ENCODE measurements at places on chromosomes 3 and 15.

DNA sequence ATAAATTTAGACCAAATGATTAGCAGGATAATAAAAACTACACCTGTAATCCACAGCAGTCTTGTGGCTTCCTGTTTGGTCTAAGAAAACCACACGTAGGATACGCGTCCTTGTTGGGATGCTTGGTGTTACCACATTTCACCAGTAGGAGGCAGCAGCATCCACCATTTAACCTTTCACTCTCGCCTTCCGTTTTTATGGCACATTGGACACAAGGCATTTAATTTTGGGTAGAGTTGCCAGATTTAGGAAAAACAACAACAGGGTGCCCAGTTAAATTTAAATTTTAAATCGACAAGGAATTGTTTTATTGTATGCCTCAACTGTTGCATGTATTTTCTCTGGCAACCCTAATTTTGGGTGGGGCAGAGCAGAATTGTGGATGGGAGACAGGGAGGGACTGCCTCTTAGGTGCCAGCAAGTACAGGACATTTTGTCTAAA lies 6.3 kb downstream of the LRRC31 start:
- DNase-seq = peak; percentile 1

- DNase-seq = no peak
Observed at GRCh38 chr15:55917881-55918296, 75.5 kb downstream of the NEDD4 start.

DNA sequence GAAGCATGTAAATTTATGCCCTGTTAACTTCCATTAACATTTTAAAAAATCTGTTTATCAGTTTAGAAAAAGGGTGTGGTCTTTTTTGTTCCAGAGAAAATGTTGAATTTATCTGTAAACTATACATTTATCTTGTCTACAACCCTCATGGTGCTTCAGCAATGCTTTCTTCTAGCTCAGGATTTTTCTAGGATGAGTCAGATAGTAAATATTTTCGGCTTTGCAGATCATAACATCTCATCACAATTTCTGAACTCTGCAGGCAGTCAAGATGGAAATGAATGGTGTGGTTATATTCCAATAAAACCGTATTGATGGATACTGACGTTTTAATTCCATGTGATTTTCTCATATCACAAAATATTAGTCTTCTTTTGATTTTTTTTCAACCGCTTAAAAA lies 70.5 kb upstream of the FOXB1 start:
- no peak for DNase-seq

- no peak for DNase-seq
Observed at GRCh38 chr3:150308481-150309256, 99.4 kb upstream of the TSC22D2 start.

DNA sequence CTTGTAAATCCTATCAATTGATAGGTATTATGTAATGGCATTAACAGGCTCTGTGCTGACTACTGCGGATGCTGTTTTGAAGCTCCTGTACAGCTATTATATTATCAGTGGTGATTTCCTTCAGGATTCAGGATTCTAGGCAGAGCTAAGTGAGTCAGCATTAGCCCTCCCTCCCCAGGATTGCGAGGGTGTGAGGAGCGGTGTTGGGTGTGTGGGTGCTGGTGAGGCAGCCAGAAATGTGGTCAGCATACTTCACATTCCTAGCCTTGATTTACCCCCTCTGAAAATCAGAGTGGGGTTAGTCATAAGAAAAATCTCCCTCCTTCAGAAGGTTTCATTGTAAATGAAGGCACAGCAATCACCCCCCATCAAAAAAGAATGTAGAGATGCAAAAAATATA lies 72.5 kb downstream of the SNTN start:
- no peak for DNase-seq

- no peak for DNase-seq
Observed at GRCh38 chr3:23832523-23832922, 26.8 kb downstream of the UBE2E1 start.

DNA sequence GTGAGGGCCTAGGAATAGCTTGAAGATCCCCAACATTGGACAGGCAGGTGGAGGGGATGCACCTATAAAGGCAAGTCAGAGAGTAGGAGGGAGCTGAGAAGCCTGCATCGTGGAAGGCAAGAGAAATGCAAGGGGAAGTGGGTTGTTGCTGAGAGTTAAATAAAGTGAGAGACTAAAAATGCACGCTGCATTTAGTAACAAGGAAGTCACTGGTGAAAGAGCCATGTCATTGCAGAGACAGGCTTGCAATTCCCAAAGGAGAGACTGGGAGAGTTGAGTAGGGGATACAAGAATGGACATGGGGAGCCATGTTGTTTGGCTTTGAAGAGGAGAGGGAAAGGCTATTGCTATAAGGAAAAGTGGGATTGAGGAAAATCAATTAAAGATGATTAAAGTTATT lies 77.0 kb upstream of the HEG1 start:
- DNase-seq = no peak

- DNase-seq = no peak
Observed at GRCh38 chr3:46429671-46430070, 22.6 kb downstream of the CCRL2 start.

GRCh38 chr3:56458496-56459103 lies 9.7 kb downstream of the ERC2 start:
- no peak for DNase-seq

DNA sequence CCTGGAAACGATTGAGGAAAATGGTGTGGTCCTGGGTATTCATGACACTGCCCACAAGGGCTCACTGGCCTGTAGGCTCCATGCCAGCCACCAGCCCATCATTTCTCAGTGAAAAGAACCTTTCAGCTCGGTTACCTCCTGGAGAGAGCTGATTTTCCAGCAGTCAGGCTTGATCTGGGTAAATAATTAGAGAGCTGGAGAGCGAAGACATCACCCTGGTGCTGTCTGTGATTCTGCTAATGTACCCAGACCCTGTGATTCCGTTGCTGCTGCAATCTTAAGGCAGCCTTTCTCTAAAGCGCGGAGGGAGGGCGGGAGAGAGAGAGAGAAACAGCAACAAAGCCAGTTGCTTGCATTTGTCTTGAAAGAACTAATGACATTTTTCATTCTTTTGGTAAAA lies 221.9 kb upstream of the TOPAZ1 start:
- no peak for DNase-seq

- DNase-seq = no peak
Observed at GRCh38 chr3:38411591-38411990, 42.1 kb upstream of the ACVR2B start.

GRCh38 chr3:43030162-43030935 lies 51.2 kb downstream of the GASK1A start:
- DNase-seq = no peak

DNA sequence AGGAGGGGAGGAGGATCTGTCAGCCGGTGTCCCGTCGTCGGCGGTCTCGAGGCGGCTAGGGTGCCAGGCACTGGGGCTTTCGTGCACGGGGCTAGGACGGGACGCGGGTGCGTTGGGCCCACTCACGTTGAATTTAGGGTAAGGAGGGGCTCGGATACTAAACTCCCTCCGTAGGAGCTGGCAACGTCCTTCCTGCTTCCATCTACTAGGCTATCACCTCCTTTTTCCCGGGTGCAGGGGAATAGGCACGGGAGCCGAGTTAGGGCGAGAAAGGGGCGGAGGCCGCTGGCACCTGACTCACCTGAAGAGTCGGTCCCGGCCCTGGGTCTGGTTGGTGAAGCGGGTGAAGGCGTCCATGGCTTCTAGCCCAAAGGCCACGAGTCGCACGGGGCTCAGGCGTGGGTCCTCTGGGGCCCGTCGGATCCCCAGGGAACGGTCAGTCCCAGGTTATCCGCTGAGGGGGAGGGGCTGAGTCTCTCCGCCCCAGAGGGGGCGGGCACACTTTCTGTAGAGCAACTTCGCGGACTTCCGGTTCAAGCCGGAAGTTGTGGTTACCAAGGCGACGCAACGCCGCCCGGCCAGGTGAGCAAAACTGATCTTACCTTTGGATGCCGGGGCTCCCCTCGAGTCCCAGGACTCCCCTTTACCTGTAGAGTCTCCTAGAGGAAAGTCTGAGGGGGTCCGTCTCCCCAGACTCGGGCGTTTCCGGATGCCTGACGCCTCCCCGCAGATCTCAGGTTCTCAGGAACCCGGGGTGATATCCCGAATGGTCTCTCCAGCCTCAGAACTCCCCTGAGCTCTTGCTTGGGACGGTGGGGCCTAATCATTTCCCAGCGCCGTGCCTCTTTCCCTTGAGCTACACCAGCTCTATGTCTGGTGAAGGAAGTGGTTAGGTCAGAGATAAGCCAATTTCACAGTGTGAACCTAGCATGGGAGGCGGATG lies at the start of the genes PEX11A and WDR93:
Gene PEX11A (minus strand): TSS at position 479 of the 943 bp plus-strand sequence. CDS start 122 bp downstream, at position 357.
Gene WDR93 (plus strand): TSS at position 536 of the 943 bp plus-strand sequence. CDS start 10,936 bp downstream, outside the sequence.
- DNase-seq = no peak

- no peak for DNase-seq
Observed at GRCh38 chr3:129555616-129556357, 12.8 kb downstream of the H1-8 start.

DNA sequence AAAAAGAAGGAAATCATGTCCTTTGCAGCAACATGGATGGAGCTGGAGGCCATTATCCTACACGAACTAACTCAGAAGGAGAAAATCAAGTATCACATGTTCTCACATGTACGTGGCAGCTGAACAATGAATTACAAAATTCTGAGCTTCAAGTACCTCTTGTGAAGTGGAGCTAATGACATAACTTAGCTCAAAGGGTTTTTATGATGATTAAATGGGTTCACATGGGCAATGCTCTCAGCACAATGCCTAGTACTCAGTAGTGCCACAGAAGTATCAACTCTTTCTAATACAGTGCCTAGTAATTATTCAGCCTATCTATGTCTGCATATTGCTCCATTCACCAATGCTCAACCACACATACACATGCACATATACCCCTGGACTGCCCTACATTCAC lies 407.5 kb upstream of the WNT5A start:
- no peak for DNase-seq

DNA sequence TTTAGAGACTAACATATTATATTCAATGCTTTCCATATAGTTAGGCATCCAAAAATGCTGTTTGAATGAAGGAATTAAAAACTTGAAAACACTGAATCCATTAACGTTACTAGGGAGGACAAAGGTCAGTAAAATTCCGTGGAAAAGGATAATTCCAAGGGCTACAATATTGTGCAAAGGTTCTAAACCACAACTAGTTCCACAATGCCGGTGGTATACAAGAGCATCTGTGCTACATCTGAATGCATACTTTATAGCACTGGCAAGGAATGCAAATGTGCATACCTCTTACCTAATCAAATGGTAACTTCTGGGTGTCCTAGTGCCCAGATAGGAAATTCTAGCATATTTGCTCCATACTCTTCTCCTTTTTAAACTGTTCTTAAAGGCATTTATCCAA lies 2.2 kb downstream of the ICE2 start:
- no peak for DNase-seq

DNA sequence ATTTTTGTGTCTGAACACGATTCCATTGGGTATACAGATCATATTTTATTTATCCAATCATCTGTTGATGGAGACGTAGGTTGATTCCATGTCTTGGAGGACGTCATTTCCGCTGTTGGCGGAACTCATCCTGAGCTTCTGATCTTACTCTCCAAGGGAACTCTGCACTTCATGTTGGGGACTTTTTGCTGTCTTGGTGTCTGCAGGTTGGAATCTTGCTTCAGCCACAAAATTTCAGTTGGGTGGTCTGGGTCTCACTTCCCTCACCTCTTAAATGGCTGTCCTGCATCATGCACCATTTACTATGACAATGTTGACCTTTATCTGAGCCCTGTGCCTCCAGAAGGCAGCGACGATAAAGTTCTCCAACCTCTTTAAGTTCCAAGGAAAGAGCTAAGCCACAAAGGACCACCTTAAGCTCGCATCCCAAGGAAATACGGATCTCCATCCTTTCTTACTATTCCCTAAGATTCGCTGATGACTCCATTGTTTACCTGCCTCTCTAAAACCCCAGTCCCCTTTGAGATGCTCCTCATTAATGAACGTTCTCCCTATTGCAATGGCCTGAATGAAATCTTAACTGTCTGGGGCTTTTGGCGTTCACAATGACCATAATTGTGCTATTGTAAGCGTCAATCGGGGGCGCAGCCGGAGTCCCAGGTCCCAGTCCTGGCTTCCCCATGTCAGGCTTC lies 23.1 kb upstream of the RNU6-1 start:
- no peak for DNase-seq

DNA sequence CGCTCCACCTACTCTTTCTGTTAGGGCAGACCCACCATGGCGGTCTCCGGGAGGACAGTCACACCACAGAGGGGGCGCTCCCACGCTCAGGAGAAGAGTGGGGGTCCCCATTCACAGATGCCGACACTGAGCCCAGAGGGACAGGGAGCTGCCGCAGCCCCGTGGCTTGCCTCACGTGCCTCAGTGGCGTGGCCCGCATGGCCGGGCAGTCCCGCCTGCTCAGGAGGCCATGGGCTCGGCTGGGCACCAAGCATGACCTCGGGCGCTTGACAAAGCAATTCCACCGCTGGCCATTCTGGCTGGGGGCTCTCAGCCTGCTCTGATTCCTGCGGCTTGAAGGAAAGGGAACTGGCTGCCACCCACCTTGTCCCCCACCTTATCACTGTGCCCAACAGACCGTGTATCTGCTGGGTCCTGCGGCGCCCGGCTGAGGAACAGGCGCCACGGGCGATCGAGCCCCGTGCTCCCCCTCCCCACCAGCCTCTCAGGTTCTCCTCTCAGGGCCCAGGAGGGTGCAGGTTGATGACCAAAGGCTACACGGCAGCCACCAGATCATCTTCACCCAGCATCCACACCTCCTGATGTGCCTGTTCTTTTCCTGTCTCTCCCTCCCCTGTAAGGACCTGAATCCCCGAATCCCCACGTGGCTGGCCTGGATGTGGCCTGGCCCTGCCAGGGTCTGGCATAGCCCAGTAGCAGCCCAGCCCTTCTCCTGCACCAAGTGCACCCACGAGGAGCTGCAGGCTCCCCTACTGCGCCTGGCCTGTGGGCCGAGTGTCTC lies 20.7 kb downstream of the CYFIP1 start:
- DNase-seq = no peak

DNA sequence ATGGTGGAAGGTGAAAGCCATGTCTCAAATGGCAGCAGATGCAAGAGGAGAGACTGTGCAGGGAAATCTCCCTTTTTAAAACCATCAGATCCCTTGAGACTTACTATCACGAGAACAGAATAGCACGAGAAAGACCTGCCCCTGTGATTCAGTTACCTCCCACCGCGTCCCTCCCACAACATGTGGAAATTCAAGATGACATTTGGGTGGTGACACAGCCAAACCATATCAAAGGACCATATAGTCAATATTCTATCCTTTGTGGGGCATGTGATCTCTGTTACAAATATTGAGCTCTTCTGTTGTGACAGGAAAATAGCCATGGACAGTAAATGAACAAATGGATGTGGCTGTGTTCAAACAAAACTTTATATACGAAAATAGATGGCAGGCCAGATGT lies 77.2 kb upstream of the ACKR4 start:
- no peak for DNase-seq

- no peak for DNase-seq
Observed at GRCh38 chr15:58584789-58585461, 153.1 kb downstream of the LIPC start.

DNA sequence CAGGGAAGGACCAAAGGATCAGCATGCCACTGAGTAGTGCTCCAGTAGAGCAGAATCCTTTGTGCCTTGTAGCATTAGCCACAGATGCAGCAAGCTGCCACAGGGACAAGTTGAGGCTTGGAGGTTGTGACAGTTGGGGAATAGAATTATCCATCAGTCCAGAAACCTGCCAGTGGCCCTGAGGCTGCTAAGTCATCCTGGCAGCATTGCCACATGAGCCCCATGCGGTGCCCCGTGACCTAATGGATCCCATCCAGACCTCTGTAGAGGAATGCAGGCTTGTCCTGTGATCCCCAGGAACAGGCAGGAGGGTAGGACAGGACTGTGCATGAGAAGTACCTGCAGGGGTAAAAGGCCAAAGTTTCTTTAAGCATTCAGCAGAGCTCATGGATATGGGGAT lies 51.7 kb downstream of the BOC start:
- DNase-seq = no peak

Measured in NCI-H187 treated with DMSO at 0.1 percent for 48 hours (cell line).